ENCODE measurements at places on chromosomes 6 and 20.

DNA sequence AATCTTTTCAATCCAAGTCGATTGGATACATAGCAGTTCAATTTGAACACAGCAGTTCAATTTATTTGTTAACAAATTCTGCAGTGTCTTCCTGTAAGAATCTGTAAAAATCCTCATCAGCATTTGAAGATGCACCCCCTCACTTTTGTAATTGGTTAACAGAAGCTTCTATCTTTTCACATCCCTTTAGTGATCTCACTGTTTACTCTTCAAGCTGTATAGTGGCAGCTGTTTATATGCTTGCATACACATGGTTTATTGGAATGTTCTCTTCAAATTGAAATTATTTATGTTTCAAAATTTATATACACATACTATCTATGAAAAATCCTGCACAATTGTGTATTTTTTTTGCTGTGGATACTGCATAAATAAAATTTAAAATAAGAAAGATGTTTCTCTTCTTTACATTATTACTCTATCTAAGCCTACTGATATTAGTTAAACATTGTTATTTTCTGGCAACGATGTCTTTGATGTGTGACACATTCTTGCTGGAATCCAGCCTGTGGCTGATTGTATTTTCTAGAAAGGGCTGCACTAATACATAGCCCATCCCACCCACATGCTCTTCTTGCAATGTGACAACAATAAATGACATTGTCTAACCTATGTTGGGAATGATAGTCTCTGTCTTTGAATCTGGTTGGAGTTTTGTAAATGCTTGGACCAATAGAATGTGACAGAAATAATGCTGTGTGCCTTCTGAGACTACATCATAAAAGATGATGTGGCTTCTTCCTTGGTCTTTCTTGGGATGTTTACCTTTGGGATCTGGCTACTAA is 573.0 kb downstream of the CD109 start:
- no peak for DNase-seq

GRCh38 chr20:49695830-49696229 is 17.8 kb downstream of the B4GALT5 start:
- no peak for DNase-seq

GRCh38 chr20:1507276-1507675 is 16.1 kb upstream of the SIRPB2 start:
- DNase-seq, result no peak

DNA sequence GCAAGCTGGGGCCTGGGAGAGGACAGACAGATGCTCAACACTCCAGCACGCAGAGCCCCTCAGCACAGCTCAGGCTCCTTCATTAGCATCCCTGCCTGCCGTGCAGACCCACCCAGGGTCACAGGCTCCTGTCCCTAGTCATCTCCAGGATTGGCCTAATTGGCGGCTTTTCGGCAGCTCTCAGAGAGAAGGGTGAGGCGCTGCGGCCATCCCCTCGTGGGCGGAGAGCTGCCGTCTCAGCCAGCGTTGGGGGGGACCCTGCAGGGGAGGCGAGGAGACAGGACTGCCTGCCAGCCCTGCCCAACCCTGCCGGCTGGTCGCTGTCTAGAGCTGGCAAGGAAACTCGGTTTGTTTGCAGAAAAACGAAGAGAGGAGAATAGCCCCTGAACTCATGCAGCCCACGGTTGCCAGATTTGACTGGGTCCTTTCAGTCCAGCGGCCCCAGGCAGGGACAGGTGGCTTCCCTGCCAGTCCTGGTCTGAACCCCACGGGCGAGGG is 26.8 kb downstream of the BHLHE23 start:
- no peak for DNase-seq

Data from activated CD4-positive, alpha-beta T cell treated with anti-CD3 and anti-CD28 coated beads for 4 hours (primary cell).